Activated naive CD8-positive, alpha-beta T cell treated with anti-CD3 and anti-CD28 coated beads, Interleukin-2, amount 50 U/mL, for 24 hours (primary cell): ENCODE measurements at places on chromosomes 11 and 22.

- no peak for DNase-seq
Measured at GRCh38 chr11:118853678-118854077, 30.0 kb upstream of the CXCR5 start.

DNA sequence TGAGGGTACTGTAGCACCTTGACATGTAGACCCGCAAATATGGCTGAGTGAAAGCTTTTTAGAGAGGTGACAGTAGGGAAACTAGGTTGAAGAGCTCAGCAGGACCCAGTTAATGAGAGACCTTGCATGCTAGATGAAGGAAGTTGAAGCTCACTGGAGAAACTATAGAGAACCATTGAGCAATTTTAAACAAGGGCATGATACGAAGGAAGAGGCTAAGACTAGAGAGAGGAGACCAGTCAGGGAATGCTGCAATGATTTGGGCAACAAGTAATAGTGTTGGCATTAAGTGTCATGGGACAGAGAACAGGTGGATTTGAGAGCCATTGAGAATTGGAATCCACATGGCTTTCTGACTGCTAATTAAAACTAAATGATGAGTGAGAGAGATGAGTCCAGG, 4.1 kb downstream of the OLFML1 start:
- DNase-seq = no peak

DNA sequence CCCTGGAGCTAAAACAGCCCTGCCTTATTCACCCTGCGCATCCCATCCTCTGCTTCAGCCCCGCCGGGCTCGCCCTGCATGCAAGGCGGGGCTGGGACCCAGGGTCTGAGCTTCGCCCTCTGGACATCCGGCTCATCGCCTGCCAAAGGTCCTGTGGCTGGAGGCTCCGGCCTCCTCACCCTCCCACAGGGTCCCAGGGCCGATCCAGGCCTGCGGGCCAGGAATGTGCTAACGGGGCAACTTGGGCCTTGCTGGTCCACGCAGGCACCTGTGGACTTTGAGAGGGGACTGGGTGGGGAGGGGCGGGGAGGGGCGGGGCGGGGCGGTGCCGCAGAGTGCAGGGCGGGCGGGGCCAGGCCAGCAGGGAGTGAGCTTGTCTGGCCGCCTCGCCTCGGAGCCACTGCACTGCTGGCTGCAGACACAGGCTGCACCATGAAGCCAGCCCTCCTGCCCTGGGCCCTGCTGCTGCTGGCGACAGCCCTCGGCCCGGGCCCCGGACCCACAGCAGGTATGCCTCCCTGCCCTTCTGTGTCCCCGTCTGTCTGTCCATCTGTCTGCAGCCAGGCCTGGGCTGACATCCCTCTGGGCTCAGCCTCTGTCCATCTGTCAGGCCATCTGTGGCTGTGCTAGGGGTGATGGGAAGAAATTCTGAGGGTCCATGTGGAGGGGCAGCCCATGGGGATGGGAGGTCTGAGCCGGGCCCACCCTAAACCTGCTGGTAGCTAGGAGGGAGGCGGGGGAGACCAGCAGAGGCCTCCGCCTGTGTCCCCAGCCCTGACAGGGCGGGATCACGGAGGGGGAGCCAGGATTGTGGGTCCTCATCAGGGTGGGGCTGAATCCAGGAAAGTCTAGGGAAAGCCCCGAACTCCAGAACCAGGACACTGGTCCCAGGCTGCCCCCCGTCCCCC, at the start of gene SUSD2:
TSS of gene SUSD2 (plus strand) at position 400 of the 908 bp plus-strand sequence. CDS start at position 433, 33 bp downstream.
- no peak for DNase-seq

- no peak for DNase-seq
Measured at GRCh38 chr22:33889748-33890147, 30.5 kb downstream of the LARGE1 start.

DNA sequence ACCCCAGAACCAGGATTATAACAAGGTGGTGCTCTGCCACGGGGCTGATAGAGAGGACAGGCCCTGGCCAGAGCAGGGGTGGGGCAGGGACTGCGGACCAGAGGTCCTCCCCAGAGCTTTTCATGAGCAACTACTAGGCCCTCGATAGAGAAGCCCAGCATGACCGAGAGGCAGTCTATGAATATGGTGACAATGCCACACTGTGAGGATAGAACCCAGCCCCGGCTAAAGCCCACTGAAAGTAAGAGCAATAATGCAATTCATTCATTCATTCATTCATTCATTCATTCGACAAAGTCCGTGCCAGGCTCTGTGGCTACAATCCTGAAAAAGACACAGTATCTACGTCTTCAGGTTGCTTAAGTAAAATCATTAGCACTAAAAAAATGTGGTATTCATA, 35.6 kb upstream of the CD5 start:
- DNase-seq = peak; percentile 2

DNA sequence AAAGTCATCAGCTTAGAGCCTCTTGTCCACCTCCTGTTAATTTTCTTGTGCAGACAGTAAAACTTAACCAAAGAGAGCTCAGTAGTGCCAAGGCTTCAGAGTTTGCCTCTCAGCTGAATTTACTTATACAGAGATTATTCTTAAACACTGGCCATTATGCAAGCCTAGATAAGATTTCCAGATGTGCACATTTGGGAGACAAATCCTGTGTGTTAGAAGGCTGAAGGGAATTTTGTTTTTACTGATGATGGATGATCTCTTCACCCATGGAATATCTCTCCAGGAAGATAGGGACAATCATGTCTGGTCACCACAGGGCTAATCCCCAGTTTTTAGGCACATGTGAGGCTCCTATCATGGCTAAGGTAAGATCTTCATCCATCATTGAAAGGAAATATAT, 157.6 kb upstream of the FAT3 start:
- no peak for DNase-seq

DNA sequence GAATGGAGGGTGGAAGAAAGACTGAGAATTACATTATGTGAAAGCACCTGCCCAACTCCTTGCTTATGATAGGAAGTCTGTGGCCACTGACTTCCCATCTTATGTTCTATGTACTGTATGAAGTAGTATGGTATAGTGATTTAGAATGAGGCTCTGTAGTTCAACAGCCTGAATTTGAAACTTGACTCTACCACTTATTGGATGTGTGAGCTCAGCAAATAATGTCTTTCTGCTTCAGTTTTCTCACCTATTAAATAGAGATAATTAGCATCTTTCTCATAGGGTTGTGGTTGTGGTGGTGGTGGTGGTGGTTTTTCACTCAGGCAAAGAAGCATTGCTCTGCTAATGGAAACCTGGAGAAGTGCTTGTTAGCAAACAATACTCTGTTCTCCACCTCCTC, 121.6 kb downstream of the PAX6 start:
- no peak for DNase-seq

GRCh38 chr11:10986006-10986405, 128.2 kb upstream of the ZBED5 start:
- no peak for DNase-seq

DNA sequence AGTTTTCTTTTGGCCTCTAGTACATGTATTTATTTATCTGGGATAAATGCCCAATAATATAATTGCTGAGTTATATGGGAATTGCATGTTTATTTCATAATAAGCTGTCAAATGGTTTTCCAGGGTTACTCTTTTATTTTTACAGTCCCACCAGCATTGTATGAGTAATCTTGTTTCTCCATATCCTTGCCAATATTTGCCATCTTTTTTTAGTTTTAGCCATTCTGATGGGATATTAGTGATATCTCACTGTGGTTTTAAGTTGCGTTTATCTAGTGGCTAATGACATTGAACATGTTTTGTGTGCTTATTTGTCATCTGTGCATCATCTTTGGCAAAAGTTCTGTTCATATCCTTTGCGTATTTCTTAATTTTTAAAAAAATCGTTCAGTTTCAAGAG, 372.8 kb upstream of the CCDC179 start:
- no peak for DNase-seq

DNA sequence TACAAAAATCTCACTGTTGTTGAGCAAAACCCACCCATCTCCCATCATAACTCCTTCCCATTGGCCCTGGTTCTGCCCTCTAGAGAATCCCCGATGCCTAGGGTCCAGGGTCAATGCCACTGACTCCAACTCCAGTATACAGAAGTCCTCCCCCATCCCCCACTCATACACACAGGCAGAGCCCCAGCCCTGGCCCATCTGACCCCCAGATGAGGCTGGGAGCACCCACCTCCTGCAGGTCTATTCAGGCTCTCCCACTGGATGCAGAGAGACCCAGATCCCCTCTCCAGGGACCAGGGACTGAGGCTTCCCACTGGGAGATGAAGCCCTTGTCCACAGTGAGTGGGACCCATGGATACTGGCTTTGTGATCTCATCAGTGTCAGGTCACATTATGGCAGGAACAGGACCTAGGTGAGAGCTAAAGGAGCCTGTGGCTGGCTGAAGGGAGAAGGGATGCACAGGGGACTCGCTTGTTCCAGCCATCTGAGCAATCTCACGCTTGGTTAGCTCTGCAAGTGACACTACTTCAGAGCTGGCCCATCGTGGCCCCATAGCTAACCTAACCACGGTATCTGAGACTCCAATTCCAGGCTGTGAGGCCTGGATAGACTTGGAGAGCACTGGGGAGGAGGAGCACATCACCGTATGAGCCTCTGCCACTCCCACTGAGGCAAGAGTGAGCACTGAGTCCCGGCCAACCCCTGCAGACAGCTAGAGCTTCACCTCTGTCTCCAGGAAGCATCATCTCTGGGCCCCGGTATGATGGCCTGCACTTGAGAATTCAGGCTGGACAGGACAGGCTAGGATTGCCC, 35.7 kb downstream of the TRIM29 start:
- no peak for DNase-seq

DNA sequence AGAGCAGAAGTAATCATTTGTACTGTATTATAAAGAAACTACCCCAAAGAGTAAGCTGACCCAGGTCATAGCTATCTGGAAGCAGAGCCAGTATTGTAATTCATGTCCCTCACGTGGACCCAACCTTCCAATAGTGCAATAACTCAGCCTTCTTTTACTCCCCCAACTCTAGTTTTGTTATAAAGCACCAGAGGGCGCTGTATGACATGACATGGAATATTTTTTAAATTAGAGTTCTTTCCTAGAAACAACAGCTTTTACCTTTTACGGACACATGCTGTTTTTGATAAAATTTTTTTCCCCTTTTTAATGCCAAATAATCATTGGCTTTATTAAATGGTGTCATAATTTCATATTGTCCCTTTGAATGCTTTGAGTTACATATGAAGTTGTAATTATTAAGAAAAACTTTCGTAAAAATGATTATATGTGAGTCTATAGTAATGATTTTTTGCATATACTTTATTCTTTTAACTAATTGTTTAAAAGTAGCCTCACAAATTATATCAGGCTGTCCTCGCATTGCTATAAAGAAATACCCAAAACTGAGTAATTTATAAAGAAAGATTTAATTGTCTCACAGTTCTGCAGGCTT, 76.9 kb downstream of the DKK3 start:
- no peak for DNase-seq

GRCh38 chr11:104104664-104105063, 59.3 kb downstream of the PDGFD start:
- no peak for DNase-seq

DNA sequence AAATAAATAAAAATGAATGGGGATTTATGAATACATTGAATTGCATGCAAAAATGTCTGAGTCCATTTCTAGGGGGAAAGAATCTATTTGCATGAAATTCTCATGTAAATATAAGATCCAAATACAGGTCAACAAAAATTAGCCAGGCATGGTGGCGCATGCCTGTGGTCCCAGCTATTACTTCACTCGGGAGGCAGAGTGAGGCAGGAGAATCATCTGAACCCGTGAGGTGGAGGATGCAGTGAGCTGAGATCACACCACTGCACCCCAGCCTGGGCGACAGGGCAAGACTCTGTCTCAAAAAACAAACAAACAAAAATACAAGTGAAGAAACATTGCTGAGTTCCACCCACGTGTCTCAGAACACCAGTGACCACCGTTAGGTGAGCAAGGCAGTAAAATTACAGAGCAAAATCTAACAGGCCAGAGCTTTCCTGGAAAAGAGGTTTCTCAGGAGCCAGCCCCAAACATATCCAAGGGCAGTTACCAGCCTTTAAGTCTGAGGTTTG, 17.3 kb downstream of the PACSIN2 start:
- no peak for DNase-seq

DNA sequence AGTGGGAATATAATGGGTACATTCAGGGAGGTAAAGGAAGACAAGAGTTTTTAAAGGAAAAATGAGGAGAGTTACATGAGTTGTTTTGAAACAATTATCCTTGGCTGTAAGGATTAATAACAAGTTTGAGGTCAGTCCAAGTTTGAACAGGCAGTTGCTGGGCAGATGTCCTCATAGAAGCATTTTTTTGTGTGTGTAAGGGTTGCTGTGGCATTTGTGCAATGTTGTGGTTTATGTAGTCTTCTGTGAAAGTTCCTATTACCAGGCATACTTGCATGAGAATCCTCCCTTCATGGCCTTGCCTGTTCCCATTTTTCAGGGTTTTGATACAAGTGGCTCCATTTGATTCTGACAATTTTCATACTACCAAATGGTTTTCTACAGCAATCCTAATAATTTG, 400.2 kb downstream of the KCNA4 start:
- no peak for DNase-seq

GRCh38 chr11:2390725-2391151, 9.8 kb upstream of the TSSC4 start:
- DNase-seq = no peak

- DNase-seq = peak; percentile 30
Measured at GRCh38 chr22:19109198-19110063, 12.8 kb downstream of the DGCR2 start.

GRCh38 chr11:69588270-69588669, 52.7 kb upstream of the CCND1 start:
- DNase-seq = no peak

- no peak for DNase-seq
Measured at GRCh38 chr11:44525473-44526252, 39.8 kb upstream of the CD82 start.

DNA sequence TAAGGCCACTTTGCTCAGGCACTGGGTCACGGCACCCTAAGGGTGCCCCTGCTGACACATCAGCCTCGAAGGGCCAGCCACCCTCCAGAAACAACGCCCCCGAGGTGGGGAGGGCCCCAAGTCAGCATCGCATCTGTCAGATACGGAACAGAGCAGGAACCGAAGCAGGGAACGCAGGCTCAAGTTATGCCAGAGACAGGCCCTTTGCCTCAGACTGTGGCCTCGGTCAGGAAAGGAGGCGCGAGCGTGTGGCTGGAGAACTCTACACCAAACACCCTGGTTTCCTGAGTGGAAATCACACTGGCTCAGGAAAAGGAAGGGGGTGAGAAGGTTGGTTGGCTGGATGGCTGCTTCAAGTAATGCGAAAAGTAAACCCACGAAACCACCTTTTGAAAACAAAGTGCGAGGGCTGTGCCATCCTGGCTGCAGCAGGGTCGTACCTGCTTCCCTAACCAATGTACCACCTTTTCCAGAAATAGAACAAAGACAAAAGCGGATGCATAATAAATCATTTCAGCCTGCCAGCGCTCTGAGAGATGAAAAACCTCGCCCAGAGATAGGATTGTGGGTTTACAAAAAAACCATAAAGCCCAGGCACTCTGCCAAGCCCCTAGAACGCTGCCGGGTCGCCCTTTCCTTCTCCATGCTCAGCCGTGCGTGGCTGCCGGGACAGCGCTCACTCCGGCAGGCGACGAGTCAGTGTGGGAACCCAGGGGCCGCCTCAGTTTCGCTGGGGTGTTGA, 38.6 kb downstream of the TRMU start:
- DNase-seq = peak; percentile 27
